ENCODE measurements at places on chromosomes 7 and 10. TPM values are rescaled to one million over a fixed set of nuclear protein-coding genes. Genes with fewer than 3 reads are reported as not detected.

Gene NOLC1
- 18.1 TPM for total RNA-seq

Gene PGAM2
- 0.36 TPM for total RNA-seq

- peaks cover 15% of the 10 kb centered on the region for H3K4me1 ChIP-seq
- H3K36me3 ChIP-seq = no peaks in the 10 kb centered on the region
- no peak for DNase-seq
- H3K27ac ChIP-seq = no peak overlapping the region
- H3K27me3 ChIP-seq = peaks cover 4% of the 10 kb centered on the region
- no peak overlapping the region for H3K4me3 ChIP-seq
Observed at GRCh38 chr10:114258274-114258840, 19.3 kb downstream of the VWA2 start.

- DNase-seq = peak; percentile 83
- H3K27me3 ChIP-seq = peaks cover 47% of the 10 kb centered on the region
- no peak overlapping the region for H3K27ac ChIP-seq
- H3K4me3 ChIP-seq = no peak overlapping the region
- H3K36me3 ChIP-seq = peaks cover 19% of the 10 kb centered on the region
Observed at GRCh38 chr7:101163279-101164070, 1.9 kb downstream of the VGF start.
